ENCODE measurements at places on chromosomes 2 and 18.
A peak's percentile ranks its signal among the peaks of the same experiment; 100 is the strongest.

DNA sequence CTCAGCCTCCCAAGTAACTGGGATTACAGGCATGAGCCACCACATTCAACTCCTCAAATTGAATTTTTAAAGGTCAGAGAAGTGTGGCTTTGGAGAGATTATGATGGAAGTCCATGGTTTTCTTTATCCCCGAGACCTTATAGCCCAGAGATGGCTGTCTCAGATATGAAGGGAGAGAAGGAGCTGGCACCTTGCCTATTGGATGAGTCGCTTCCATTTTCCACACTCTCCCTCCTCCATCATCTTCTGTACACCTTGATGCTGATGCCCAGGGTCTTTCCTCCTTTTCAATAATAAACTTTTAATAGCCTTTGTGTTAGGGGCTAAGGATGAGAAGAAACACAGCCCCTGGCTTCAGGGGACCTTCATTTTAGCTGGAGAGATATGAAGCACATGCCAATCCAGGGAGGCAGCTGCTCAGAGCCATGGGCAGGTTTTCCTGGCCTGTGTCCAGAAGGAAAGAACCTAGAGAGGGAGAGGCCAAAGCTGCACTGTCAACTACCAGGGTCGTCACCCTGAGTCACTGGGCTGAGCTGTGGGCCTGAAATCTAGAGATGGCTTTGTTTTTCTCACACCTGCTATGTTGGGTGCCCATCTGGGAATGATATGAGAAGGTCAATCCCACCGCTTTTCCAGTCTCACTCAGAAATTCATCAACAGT is 146.0 kb upstream of the SERTAD2 start:
- peak; percentile 43 for DNase-seq

GRCh38 chr2:238518172-238518820 is 91.6 kb downstream of the ASB1 start:
- DNase-seq: no peak

DNA sequence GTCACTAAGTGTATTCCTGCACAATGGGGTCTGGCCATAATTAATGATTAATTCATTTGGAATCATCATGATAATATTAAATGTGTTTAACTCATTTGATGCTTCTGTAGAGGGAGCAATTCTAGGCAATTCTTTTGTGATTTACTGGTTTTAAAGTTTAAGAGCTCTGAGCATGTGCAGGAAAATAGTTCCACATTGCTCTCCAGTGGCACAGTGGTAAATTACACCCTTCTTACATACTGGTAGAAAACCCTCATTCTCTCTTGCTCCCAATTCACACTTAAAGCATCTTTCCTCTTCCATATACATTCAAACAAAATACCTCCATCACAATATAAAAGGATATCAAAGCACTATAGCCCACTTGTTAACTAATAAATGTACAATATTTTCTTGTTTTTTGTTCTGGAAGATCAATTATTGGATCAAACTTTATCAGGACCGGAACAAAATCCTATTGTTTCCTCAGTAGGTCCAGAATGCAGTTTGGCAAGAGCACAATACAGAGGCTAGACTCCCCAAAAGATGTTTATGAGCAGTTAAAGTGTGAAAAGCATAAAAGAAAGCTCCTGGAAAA is 844.3 kb downstream of the MBD2 start:
- DNase-seq: no peak

GRCh38 chr2:65169760-65170136 is 39.8 kb upstream of the RAB1A start:
- no peak for DNase-seq

- DNase-seq: peak; percentile 56
These were observed 110.2 kb upstream of the GPC1 start for GRCh38 chr2:240325016-240326007.
